Substantia nigra (tissue), 51 donors: ENCODE measurements at places on chromosomes 2 and 18.

DNA sequence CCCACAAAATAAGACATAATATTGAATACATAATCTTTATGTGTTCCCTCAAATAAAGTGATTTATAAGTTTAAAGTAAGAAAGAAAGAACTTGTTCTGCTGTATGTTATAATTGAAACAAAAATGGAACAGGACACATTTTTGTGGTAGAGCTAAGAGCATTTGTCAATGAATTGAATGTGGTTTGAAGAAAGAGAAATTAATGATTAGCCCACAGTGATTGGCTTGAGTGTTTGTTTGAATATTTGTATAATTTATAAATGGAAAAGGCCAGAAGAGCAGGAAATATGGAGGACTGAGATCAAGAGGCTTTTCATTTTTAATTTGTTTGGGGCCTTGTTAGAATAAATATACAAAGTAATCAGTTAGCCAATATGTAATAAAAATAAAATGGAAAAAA lies 395.1 kb upstream of the CDH19 start:
- DNase-seq, result no peak

DNA sequence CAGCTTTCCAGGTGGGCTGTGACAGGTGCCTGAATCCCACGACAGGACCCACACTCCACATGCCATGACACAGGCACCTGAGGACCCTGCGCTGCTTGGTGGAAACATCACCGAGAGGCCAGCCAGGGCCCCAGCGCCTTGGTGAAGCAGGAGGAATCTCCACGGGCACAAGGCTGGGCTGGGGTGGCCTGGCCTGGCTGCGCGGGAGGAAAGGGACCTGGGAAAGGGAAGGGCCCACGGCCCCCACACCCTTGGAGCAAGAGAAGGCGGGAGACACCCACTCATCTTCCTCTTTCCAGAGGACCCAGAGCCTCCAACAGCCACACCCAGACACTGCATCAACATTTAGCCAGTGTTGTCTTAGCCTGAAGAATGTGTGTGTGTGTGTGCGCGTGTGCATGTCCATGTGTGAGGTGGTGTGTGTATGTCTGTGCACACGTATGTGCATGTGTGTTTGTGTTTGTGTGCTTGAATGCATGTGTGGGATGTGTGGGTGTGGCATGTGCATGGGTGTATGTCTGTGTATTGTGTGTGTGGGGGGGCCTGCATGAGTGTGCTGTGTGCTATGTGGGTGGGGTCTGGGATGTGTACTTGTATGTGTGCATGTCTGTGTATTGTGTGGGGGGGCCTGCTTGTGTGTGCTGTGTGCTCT lies 6.3 kb upstream of the OTOS start:
- no peak for DNase-seq

GRCh38 chr2:187434342-187434785 lies 13.7 kb downstream of the CALCRL start:
- DNase-seq, result no peak

- DNase-seq, result no peak
Measured at GRCh38 chr18:72436401-72436800, 107.7 kb downstream of the CBLN2 start.

DNA sequence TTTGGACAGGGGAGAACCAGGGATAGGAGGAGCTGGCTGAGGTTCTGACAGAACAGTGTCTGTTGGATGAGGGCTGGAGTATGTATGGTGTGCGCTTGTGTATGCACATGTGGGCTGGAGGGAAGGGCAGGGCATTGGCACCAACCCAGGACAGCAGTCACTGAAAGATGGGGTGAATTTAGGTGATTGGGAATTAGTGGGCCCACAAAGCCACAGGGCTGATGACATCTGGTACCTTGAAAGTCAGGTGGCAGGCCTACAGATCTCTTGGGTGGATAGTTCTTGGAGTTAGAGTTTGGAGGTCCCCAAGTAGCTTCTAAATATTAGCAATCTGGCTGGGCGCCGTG lies 45.7 kb downstream of the C2orf42 start:
- no peak for DNase-seq

DNA sequence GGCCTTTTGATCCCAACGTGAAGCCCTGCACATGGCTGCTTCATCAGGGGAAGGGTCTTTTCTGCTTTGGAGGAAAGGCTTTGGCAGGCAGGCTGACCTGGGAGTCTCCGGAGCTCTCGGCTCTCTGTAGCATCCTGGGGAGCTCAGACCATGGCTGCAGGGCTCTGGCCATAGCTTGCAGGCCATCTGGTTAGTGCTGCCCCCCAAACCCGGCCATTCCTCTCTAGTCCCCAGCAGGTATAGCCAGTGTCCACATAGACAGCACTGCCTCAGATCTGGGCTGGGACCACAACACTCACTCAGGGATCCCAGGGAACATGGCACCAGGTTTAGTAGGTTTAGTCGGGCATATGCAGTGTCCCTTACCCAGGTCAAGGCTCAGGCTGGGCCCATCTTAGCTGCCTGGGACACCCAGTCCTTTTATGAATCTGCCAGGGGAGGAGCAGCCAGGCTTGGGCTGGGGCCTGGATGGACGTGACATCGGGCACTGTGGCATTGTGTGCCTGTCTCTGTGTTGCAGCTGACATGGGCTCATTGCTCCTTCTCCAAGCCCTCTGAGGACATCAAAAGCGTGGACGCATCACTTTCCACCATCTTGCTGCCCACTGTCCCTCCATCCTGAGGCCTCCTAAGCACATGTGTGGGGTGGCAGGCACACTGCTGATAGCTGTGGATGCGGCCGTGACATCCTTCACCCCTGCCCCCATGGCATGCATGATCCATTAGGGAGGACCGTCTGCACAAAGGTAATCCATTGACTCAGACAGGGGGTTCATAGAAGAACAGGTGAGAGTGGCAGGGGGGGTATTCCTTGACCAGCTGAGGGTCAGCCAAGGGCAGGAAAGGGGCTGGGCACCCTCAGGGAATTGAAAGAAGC lies 19.2 kb upstream of the GPR35 start:
- no peak for DNase-seq

GRCh38 chr2:146807568-146808168 lies 1037.2 kb upstream of the ACVR2A start:
- DNase-seq, result no peak

- no peak for DNase-seq
Measured at GRCh38 chr2:228700638-228701037, 519.2 kb upstream of the SPHKAP start.

- no peak for DNase-seq
Measured at GRCh38 chr2:224562831-224563230, 22.3 kb downstream of the CUL3 start.

DNA sequence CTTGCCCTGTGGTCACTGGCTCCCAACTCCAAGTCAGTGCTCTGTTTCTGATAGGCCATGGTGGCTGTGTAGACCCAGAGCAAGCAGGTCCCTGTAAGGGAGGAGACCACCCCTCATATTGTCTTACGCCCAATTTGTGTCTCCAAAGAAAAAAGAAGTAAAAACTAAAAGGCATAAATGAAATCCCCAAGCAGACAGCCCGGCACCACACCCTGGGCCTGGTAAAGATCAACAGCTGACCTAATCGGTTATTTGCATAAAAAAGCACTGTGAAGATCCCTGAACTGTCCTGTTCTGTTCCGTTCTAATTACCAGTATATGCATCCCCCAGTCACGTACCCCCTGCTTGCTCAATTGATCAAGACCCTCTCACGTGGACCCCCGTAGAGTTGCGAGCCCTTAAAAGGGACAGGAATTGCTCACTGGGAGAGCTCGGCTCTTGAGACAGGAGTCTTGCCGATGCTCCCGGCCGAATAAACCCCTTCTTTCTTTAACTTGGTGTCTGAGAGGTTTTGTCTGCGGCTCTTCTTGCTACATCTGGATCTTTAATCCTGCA lies 364.1 kb upstream of the HS6ST1 start:
- DNase-seq, result no peak
